ENCODE measurements at places on chromosomes 5 and 9.

DNA sequence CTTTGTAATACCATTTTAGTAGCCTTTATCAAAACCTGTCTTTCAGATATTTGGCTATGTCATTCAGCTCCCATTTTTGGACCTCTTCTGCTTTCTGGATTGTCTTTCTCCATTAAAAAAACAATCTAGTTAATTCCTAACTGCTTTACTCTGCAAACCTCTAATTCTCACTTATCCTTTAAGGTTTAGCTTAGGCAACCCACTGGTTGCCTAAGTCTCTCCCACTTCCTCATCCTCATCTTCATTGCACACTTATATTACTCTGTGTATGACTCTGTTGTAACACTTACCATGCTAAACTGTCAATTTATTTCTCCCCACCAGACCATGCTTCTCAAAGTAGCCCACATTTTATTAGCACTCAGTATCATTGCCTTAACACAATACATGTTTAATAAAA is 205.0 kb upstream of the DMRTA1 start:
- no peak for DNase-seq

DNA sequence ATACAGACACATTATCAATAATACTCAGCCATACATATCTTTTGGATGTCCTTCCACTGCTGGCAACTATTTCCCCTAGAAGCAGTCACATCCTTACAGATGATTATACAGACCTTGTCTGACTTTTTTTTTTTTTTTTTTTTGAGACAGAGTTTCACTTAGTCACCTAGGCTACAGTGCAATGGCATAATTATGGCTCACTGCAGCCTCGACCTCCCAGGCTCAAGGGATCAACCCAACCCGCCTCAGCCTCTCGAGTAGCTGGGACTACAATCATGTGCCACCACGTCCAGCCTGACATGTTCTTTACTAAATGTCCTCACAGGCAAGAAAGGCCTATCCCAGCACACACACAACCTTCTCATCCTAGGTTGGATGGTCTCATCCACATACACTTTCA is 24.0 kb downstream of the NR6A1 start:
- no peak for DNase-seq

- no peak for DNase-seq
These were observed at the start of gene CTNND2 for GRCh38 chr5:11904265-11904906. CTNND2 (minus strand) TSS chr5:11904446; CDS start chr5:11903853, 593 bp downstream.

DNA sequence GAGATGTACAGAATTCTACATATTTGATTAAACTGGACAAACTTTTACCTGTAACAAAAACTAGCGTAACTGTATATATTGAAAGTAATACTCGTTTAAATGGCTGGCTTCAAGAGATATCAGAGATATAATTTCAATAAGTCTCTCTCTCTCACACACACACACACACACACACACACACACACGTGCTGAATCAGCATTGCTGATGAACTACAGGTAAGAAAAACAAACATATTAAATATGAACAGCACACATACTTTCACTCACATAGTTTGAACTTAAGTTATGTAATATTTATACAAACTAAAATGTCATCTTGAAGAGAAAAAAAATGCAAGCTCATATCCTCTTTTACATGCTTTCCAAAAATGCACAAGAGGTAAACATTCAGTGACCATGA is 145.4 kb downstream of the BNC2 start:
- DNase-seq: no peak

DNA sequence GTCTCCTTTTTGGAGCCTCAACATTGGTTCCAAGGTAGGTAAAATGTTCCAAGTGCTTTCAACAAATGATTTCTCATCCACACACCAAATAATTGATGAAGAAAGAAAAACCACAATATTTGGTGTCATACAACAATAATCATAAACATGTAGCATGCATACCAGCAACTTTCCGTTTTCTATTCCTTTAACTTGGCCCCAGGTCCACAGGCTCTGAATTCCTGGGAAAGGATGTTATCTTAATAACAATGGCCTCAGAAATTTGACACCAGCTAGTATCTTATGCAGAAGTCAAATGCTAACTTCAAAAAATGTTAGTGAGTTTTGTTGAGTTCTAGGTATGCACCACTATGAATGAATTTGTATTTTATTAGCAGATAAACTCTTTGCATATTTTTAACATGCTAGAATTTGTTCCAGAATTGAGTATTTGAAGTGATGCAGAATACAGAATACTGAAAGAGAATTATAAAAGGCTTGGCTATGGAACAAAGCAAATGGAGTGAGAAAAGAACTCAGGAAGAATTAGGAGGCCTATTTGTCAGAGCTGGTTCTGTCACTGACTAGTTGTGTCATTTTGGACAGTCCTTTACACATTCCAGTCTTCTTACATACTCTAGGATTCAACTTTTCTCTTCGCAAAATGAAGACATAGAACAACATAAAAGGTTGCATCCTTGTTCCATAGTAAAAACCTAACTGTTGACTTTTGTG is 435.3 kb upstream of the TNC start:
- DNase-seq: no peak

GRCh38 chr9:101485924-101486692 is 47.5 kb upstream of the RNF20 start:
- no peak for DNase-seq

- no peak for DNase-seq
These were observed 100.9 kb downstream of the MRPL36 start for GRCh38 chr5:1698589-1699316.

DNA sequence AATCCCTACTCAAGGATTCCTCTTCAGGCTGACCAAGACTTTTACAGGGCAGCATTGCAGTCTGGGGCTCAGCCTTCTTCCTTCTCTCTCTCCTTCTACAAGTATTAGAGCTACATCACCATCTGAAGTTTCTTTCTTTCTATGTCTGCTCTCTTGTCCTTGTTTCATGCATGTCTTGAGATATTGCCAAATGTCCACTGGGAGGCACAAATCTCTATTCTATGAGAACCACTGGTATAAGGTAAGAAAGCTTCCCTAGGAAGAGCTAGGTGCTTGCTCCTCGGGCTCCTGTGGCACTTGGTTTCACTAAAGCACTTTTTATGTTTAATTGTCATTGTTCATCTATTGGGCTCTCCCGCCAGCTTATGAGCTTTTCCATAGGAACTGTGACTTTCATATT is 289.2 kb upstream of the PCSK5 start:
- DNase-seq: no peak

DNA sequence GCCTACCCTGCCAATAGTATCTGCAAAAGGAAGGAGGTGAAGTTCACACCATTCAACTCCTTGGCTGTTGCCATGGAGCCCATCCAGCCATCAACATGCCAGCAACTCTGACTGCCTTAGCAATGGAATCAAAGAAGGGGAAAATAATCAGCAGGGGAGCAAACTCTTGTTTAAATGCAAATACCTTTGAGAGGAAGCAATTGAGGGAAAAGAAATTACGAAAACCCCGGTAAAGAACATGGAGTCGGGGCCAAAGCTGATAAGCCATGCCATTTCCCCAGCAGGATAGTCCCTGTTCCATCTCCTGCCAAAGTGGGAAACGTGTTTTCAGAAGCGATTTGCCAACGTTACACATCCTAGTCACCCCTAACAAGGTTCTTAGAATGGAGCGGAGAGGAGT is 69.0 kb downstream of the MFAP3 start:
- DNase-seq: no peak

- no peak for DNase-seq
These were observed 193.0 kb downstream of the PRR16 start for GRCh38 chr5:120657104-120657503.

- DNase-seq: no peak
These were observed 272.1 kb downstream of the RASEF start for GRCh38 chr9:82790875-82791274.

DNA sequence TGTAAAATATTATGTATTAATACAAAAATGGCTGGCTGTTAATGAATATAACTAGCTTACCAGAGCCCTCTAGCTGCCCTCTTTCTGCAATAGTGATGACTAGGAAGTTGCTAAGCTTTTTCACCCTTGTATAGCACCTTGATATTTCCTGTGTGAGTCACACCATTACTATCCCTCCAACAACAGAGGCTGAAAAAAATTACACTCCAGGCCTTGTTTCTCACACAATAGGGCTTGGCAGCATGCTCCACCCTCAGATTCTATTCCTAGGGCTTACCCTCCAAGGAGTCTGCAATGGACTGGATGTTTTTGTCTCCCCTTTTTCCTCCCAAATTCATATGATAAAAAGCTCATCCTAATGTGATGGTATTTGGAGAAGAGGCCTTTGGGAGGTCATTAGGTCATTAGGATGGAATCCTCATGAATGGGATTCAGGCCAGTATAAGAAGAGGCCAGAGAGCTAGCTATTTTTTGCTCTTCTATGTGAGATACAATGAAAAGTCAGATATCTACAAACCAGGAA is 184.6 kb upstream of the MAP1B start:
- DNase-seq: peak; percentile 13

- no peak for DNase-seq
These were observed 35.6 kb downstream of the MEF2C start for GRCh38 chr5:88847420-88847819.

DNA sequence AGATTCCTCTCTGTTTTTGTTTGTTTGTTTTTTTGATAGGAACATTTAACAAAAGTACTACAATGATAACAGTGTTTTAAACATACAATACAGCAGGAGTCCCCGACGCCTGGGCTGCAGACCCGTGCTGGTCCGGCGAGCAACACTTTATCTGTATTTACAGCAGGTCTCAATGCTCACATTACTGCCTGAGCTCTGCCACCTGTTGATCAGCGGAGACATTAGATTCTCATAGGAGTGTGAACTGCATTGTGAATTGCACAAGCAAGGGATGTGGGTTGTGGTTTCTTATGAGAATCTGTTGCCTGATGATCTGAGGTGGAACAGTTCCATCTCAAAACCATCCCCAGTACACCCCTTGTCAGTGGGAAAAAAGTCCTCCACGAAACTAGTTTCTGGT is 1068.5 kb upstream of the CDH10 start:
- no peak for DNase-seq

GRCh38 chr9:123421801-123422455 is 65.9 kb downstream of the CRB2 start:
- no peak for DNase-seq

GRCh38 chr5:148388696-148389095 is 4.9 kb downstream of the FBXO38 start:
- DNase-seq: no peak

GRCh38 chr5:84794486-84795035 is 409.9 kb upstream of the EDIL3 start:
- DNase-seq: no peak

- DNase-seq: no peak
These were observed 47.5 kb downstream of the TENT4A start for GRCh38 chr5:6760686-6761085.

- no peak for DNase-seq
These were observed 829 bp downstream of the ANXA1 start for GRCh38 chr9:73152543-73152844.

GRCh38 chr5:42555797-42556196 is 132.6 kb downstream of the GHR start:
- no peak for DNase-seq

DNA sequence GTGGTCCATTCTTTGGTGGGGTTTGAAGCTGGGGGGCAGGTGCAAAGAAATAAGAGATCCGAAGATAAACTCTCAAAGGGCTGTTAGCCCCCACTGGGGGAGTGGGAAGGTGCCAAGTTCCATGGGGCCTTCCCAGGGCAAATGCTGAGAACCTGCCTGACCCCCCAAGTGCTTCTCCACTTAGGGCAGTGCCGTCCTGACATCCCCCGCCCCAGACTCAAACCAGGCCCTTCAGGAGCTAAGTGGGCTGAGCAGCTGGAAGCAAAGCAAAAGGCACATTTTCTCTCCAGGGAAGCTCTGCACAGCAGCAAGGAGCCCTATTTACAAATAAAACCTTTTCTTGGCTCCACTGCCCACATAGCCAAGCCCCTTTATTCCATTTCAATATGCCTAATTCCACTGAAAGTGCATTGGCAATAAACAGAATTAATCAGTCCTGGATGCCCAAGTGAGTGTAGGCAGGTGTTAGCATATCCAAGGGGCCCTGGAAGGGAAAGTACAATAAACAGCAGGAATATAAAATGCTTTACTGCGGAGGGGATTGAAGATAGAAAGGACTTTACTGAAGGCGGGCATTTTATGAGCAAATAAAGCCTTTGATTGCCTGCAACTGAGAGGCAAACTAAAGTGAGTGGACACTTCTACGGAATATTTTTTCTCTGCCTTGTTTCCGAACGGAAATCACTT is 44.6 kb downstream of the WHRN start:
- no peak for DNase-seq

GRCh38 chr5:9686216-9686615 is 56.1 kb upstream of the TAS2R1 start:
- DNase-seq: no peak

- DNase-seq: no peak
These were observed 1.1 kb upstream of the IRX1 start for GRCh38 chr5:3594510-3595005.

GRCh38 chr5:62791059-62791458 is 212.4 kb downstream of the LRRC70 start:
- DNase-seq: no peak

- no peak for DNase-seq
These were observed 603.0 kb downstream of the BNC2 start for GRCh38 chr9:16267281-16268066.

DNA sequence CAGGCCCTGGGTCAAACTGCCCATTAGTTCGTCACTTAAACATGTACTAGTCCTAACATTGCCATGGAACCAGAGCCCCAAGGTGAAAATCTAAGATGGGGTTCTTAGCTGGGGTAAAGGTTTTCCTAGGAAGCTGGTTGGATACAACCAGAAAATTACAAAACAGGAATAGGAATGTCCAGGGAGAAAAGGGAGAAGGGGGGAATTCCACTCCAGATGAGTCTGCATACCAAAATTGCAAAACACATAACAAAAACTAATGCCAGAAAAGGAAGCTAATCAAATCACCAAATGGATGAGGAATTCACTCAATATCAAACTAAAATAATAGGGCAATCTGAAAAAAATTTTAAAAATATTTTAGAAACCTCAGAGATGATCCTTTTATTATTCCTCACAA is 396.2 kb downstream of the EFNA5 start:
- DNase-seq: no peak

- DNase-seq: no peak
These were observed 155.6 kb upstream of the VLDLR start for GRCh38 chr9:2465921-2466460.

DNA sequence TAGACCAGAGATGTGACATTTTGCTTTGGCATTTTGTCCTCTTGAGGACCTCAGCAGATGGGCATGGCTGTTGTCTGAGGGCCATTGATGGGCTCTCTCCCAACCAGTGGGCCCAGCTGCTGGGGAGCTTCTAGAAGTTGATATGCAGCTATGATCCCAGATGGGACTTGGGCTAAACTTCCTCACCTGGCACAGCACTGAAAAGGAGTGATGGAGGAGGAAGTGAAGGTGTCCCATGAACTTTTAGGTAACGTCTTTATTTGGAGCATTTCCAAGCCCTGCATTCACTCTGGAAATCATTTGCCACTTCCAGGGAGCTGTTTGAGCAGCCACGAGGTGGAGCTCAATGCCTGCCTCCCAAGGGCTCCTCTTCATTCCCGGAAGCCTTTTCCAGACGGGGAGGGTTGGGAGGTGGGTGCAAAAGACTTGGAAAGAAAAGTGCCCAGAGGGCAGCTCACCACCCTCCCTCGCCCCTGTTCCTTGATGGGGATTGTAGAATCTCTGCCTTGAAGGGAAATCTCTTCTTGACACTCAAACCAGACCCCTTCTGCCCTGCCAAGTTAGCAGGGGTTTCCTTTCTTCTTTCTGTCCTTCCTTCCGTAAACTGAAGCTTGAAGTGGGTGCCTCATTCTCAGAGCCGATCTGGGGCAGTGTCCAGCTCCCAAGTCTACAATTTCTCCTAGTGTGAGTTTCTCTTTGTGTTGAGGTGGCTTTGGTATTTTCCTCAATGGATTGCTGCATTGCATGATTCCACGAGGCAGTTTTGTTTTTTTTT is 18.1 kb upstream of the NEUROG1 start:
- peak; percentile 65 for DNase-seq

- no peak for DNase-seq
These were observed 138.4 kb upstream of the KIF2A start for GRCh38 chr5:62167561-62168057.
